T follicular helper cell (primary cell): ENCODE measurements at places on chromosomes 2 and 18.

- DNase-seq = no peak
These were observed 48.2 kb upstream of the PAPOLG start for GRCh38 chr2:60707750-60708371.

- DNase-seq = no peak
These were observed 5.4 kb downstream of the MARS2 start for GRCh38 chr2:197710424-197711042.

GRCh38 chr18:79641722-79642497, 37.7 kb upstream of the CTDP1 start:
- DNase-seq = no peak

DNA sequence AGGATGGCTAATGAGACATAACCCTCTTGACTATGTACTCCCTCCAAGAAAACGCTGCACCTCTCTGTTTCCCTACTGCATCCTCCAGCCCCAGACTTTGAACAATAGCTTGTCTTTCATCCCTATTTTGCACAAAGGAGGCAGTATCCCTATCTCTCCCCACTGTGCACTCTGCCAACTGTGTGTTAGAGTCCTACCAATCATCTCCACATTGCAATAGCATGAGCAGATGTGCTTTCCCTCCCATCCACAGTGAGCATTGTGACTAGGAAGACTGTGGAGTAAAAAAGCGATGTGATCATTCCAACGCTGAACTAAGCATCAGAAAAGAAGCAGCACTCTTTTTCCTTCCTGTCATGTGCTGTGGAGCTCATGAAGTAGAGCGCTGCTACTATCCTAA, 206.3 kb upstream of the GULP1 start:
- DNase-seq = no peak

GRCh38 chr2:145753966-145754365, 1234.0 kb upstream of the ZEB2 start:
- no peak for DNase-seq
